ENCODE measurements at places on chromosomes 2 and 18. TPM values are rescaled to one million over a fixed set of nuclear protein-coding genes. Genes with fewer than 3 reads are reported as not detected.

- no peaks in the 10 kb centered on the region for H3K36me3 ChIP-seq
- H3K27ac ChIP-seq, result no peak overlapping the region
- H3K27me3 ChIP-seq, result no peaks in the 10 kb centered on the region
Measured at GRCh38 chr2:147910990-147911473, 66.2 kb downstream of the ACVR2A start.

GRCh38 chr2:74496997-74497776 is 2.2 kb downstream of the LBX2 start:
- no peak overlapping the region for H3K4me3 ChIP-seq
- peaks cover 10% of the 10 kb centered on the region for H3K36me3 ChIP-seq
- no peak for DNase-seq
- H3K27ac ChIP-seq, result no peak overlapping the region
- peaks cover 17% of the 10 kb centered on the region for H3K4me1 ChIP-seq

DNA sequence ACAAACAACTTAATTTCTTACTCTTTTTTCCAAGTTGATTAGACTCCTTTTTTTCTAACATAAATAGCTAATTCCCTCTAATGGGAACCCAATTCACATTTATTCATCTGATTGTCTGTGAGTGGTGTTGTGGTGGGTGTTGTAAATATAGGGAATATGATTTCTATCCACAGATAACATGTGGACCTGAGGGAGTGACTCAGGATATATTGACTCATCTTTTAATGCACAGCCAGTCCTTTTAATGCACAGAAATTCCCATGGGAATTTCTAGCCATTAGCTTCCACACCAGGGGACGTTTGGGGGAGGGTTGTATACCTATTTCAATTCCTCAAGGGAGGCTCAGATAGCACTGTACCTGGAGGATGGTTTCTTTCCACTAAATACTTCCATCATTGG is 1339.6 kb upstream of the LRRTM1 start:
- no peaks in the 10 kb centered on the region for H3K36me3 ChIP-seq
- H3K4me1 ChIP-seq, result no peaks in the 10 kb centered on the region
- no peak overlapping the region for H3K4me3 ChIP-seq

- no peak overlapping the region for H3K4me3 ChIP-seq
- no peak for DNase-seq
- H3K36me3 ChIP-seq, result no peaks in the 10 kb centered on the region
- H3K27ac ChIP-seq, result no peak overlapping the region
- no peaks in the 10 kb centered on the region for H3K27me3 ChIP-seq
- H3K4me1 ChIP-seq, result no peaks in the 10 kb centered on the region
Measured at GRCh38 chr2:22817197-22817596, 567.8 kb upstream of the KLHL29 start.

DNA sequence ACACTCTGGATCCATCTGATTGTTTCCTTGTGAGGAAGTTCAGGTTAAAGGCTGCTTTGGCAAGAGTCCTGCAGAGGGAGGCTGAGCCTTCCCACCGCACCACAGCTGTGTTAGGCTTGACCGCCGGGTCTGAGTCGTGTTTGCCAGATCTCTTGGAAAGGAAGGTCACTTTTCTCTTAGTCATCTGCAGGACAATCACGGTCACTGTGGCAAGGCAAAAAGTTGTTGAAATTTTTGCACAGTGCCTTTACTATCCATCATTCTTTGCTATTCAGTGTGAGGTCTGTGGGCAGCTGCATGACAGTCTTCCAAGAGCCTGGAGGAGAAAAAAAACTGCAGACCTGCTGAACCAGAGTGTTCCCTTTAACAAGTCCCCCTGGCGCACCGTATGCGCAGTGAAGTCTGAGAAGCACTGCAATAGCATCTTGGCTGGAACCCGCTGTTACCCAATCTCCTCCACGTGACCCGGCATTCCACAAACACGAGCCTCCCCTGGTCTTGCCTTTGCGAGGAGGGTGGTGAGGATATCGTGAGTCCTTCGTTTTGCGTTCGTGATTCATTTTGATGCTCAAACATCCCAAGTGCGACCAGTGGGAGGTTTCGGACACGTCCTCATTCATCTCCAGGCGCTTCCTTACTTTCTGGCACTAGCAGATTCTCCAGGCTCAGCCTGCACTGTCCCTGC is 23.0 kb downstream of the BIN1 start:
- no peaks in the 10 kb centered on the region for H3K36me3 ChIP-seq
- H3K4me3 ChIP-seq, result no peak overlapping the region
- H3K27ac ChIP-seq, result no peak overlapping the region
- H3K4me1 ChIP-seq, result peaks cover 55% of the 10 kb centered on the region

GRCh38 chr2:227325839-227326195 is 766 bp downstream of the MFF start:
- DNase-seq, result peak; percentile 62
- H3K4me1 ChIP-seq, result peaks cover 8% of the 10 kb centered on the region
- no peaks in the 10 kb centered on the region for H3K27me3 ChIP-seq
- peak overlapping the region; percentile 93 for H3K27ac ChIP-seq

DNA sequence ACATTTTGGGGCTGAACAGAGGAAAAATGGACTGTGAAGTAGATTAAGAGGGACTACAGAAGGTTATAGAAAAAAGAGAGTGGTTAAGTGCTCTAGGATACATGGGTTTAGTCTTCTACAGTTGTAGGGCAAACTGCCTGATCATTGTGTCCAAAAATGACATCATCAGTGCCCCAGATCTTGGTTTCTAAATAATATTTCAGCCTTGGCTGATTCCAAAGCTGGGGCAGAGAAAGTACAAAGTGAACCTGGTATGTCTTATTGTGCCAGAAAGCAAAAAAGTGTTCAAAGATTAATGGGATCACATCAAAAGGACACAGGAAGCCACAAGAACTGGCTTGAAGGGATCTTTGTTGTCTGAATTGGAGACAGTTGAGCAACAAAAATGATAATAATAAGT is 97.1 kb upstream of the ZNF521 start:
- no peaks in the 10 kb centered on the region for H3K36me3 ChIP-seq
- no peaks in the 10 kb centered on the region for H3K27me3 ChIP-seq
- H3K4me3 ChIP-seq, result no peak overlapping the region

DNA sequence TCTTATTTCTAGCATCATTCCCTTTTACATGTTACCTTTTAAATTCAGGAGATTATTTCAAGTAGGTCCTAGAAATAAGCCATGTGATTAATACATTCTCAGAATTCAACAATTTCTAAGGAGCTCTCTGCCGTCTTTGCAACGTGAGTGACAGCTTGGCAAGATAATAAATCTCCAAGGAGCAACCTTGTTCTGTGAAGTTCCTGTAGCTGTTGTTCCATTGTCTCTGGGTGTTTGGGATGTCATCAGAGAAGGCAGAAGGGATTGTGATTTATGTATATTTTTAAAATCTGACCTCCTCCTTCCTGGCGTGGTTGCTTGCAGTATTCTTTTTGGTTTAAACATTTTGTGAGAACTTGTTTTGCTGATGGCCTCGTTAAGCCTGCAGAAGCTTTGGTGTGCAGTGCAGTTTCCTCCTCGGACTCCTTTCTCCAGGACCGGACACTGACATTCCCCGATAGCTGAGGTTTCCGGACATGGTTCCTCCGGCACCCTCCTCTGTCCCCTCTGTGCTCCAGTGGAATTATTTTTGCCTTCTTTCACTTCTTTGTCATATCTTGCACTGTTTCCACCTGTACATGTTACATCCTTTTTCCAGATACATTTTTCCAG is 33.7 kb downstream of the RAMP1 start:
- H3K4me3 ChIP-seq, result no peak overlapping the region
- no peak for DNase-seq
- H3K27me3 ChIP-seq, result no peaks in the 10 kb centered on the region
- peaks cover 12% of the 10 kb centered on the region for H3K4me1 ChIP-seq
- H3K36me3 ChIP-seq, result no peaks in the 10 kb centered on the region

- no peak overlapping the region for H3K27ac ChIP-seq
- DNase-seq, result no peak
- no peaks in the 10 kb centered on the region for H3K36me3 ChIP-seq
Measured at GRCh38 chr2:152309352-152310214, 25.4 kb upstream of the FMNL2 start.

DNA sequence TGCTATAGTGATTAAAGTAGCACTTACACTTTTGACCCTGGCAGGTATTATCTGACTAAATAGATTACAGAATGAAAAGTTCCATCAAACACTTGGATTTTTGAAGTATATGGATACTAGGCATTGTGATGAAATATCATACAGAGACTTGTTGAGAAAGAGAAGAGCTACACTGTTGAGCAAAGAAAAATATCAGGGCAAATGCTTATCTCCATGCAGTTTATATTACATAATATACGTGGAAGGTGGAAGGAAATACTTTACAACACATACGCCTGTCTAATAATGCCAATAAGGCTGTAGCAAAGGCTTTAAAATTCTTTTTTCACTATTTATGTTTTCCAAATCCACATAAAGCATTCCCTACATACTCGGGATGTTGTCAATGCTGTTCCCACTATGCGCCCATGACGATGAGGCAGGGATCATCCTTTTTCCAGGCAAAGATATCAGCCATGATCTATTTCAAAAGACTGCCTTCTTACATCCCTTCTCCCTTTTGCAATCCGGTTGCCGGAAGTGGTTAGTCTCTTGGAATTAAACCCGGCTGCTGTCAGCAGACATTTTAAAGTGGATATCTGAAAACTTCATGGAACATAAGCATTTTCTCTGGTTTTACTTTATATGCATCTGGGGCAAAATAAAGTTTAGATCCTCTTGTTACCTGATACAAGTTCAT is 92.6 kb upstream of the ITGA4 start:
- no peaks in the 10 kb centered on the region for H3K27me3 ChIP-seq
- H3K4me1 ChIP-seq, result no peaks in the 10 kb centered on the region
- no peaks in the 10 kb centered on the region for H3K36me3 ChIP-seq
- DNase-seq, result no peak
- H3K4me3 ChIP-seq, result no peak overlapping the region

OSR1 gene
- polyA plus RNA-seq, result 23.2 TPM

GRCh38 chr18:25805323-25805722 is 285.1 kb downstream of the SS18 start:
- H3K36me3 ChIP-seq, result no peaks in the 10 kb centered on the region
- no peak overlapping the region for H3K27ac ChIP-seq
- no peaks in the 10 kb centered on the region for H3K4me1 ChIP-seq
- no peak overlapping the region for H3K4me3 ChIP-seq

DNA sequence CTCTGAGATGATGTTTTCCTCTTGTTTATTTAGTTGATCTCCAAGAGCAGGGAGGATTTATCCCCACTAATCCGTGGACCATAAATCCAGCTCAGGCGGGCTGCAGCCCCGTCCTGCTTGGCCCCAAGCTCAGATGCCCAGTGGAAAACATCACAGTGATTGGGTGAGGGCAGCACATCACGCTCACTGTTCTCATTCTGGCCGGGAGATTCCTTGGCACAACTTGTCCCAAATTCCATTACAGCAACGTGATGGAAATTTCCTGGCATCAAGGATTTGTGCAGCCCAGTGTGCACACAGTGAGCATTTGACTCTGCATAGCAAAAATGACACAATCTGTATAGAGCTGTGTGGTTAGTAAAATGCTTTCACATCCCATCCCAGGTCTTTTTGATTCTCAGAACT is 96.8 kb downstream of the VAPA start:
- no peak overlapping the region for H3K27ac ChIP-seq
- H3K4me1 ChIP-seq, result no peaks in the 10 kb centered on the region
- DNase-seq, result peak; percentile 96
- no peaks in the 10 kb centered on the region for H3K27me3 ChIP-seq
- no peak overlapping the region for H3K4me3 ChIP-seq

DNA sequence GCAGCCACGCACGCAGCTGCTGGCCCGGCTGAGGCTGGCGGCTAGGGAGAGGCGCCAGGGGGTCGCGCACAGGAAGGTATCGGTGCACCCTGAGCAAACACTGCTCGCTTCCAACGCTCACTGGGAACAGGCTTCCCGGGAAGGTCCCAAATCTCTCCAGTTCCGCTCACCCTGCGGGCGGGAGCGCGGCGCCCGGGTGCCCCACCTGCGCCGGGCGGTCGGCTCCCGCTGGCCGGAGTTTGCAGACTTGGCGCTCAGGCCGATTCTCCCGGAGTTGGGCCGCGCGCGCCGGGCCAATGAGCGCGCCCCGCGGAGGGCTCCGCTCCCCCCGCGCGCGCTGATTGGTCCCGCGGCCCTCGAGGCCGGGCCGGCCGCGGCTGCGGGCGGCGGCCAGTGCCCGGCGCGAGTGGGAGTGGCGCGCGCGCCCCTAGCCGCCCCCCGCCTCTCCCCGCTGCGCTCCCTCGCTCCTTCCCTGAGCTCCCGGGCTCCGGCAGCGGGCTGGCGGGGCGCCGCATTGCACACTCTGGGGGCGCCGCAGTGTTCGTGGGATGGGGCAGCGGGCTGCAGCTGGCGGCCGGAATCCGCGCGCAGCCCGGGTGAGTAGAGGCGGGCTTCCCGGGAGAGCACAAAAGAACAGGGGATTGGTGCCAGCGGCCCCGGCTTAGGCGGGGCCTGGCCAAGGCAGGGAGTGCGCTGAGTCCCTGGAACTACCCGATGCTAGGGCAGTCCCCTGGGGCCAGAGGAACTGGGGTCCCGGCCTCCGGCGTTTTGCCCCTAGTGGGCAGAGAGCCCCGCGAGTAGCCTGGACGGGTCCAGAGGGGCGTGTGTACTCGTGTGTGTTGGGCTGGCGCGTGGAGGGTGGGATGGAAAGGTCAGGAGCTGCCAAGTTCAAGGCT is at the start of gene LYPD6:
LYPD6 (plus strand) TSS at position 461 of the 896 bp plus-strand sequence. CDS start 107,122 bp downstream, outside the sequence.
- peak within 1 kb of the TSS; percentile 74 for H3K27ac ChIP-seq
- peak; percentile 95 for DNase-seq
- peak within 1 kb of the TSS; percentile 95 for H3K4me3 ChIP-seq
- H3K36me3 ChIP-seq, result no peaks in the 10 kb centered on the region

DNA sequence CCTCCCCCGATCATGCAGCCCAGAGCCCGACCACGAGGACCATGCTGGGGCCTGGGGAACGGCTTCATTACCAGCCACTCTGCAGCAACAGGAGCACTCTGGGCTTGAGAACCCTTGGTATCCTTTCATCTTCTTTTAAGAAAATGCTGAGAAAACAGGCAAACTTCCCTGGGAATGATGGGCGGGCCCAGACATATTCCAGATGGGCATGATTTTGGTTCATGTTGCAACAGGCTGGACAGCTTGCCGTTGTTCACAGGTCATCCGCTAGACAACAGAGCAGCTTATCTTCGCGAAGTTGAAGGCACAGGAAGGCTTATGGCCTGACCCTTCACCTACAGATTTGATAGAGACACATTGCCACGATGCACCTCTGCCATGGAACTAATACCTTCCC is 121.0 kb downstream of the KLHL29 start:
- DNase-seq, result no peak
- H3K27ac ChIP-seq, result no peak overlapping the region
- no peak overlapping the region for H3K4me3 ChIP-seq
- H3K27me3 ChIP-seq, result no peaks in the 10 kb centered on the region

All from cardiac muscle cell (in vitro differentiated cells and primary cell).